Hippocampal formation (tissue), 2 donors: ENCODE measurements at places on chromosomes 13 and 19.

GRCh38 chr19:35030257-35031071 lies at the start of gene SCN1B:
Gene SCN1B, plus strand, starts transcription at chr19:35030470. Its CDS starts 351 bp downstream, at chr19:35030821.
- DNase-seq = peak; percentile 23

GRCh38 chr13:78826936-78827335 lies 168.0 kb upstream of the OBI1 start:
- no peak for DNase-seq

GRCh38 chr13:83311886-83312577 lies 570.2 kb downstream of the SLITRK1 start:
- no peak for DNase-seq

DNA sequence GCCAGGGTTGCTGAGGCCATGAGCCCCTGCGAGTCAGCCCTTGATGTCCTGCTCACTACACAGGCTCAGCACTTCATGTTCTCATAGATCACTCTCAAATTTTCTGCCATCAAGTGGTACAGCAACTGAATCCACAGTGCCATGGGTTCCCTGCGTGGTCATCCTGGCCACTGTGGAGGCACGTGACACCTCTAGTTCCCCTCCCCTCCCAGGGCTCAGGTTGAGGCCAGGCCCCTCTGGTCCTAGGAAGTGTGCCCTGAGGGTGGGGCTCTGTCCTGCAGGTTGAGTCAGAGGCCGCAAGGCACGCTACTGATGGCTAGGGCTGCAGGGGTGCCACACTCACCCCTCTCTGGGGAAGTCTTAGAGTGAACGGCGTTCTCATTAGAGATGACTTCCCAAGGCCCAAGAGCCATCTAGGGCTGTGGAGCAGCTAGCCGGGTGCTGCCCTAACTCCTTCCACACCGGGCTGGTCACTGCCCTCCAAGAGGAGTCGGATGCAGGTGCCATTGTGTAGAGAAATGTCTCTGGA lies 39.8 kb upstream of the TPM4 start:
- no peak for DNase-seq

GRCh38 chr13:99636728-99637353 lies 135.6 kb downstream of the TM9SF2 start:
- DNase-seq = no peak

- no peak for DNase-seq
Measured at GRCh38 chr13:61592489-61592888, 176.8 kb upstream of the PCDH20 start.

DNA sequence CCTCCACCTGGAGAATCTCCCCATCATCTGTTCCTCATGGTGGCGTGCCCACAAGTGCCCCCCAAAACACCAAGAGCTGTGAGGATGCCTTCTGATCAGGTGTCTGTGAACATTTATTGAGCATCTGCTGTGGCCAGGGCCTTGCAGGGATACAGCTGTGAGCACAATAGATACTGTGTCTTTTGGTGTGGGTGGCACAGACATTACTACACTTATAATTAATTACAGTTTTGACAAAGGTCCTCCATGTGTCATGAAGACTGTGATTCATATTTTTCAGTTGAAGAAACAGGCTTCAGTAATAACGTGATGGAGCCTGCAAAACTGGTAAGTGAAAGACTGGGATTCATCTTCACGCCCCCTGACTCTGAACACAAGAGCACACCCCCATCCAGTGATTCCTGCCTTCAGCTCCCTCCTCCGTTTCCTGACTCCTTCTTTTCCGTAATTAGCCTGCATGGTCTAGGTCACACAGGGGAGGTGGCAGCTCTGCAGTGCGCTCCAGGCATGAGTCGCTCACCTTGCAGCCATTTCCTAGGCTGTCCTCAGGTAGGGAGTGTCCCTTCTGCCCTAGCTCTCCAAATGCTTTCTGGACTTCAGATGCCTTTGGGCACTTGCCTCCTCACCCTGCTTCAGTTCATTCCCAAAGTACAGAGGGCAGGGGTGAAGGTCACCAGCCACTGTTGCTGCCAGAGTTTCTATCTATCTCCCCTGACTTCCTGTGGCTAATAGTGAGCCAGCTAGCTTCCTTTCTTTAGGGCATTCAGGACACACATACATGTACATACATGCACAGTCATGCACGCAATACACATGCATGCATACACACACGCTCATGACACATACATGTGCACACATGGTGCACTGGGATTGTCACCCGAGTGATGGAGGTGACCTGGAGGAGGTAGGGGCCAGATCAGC lies 66.5 kb downstream of the SIAH3 start:
- no peak for DNase-seq

DNA sequence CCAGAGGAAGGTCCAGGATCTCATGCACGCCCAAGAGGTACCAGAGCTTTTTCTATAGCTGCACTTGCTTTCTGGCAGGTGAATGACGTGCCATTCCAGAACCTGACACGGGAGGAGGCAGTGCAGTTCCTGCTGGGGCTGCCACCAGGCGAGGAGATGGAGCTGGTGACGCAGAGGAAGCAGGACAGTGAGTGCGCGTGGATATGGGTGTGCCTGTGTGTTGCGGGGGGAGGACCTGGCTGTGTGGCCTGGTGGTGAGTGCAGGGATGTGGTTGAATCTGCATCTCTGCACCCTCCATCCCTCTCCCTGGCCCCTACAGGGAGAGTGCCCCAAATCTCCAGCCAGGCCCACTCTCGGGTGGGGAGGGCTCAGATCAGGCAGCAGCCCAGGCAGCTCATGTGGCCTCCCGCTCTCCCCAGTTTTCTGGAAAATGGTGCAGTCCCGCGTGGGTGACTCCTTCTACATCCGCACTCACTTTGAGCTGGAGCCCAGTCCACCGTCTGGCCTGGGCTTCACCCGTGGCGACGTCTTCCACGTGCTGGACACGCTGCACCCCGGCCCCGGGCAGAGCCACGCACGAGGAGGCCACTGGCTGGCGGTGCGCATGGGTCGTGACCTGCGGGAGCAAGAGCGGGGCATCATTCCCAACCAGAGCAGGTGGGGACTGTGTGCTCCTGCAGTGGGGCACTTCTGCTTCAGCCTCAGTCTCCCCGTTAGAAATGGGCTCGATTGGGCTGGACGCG lies 22.8 kb downstream of the APBA3 start:
- DNase-seq = no peak

DNA sequence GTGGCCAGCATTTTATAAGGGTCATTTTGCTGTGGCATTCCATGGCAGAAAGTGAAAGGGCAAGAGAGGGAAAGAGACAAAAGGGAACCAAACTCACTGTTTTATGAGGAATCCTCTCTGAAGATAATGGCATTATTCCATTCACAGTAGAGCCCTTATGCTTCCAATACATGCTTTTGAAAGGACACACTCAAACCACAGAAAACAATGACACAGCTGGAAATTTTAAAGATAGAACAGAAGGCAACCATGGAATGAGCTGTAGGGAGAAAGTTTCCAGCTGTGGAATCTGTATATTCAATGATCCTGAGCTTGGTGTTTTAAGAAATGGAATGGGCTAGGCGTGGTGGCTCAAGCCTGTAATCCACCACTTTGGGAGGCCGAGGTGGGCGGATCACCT lies 677.4 kb downstream of the SLITRK1 start:
- no peak for DNase-seq

- DNase-seq = no peak
Measured at GRCh38 chr13:20165417-20166257, 4.8 kb upstream of the GJA3 start.

DNA sequence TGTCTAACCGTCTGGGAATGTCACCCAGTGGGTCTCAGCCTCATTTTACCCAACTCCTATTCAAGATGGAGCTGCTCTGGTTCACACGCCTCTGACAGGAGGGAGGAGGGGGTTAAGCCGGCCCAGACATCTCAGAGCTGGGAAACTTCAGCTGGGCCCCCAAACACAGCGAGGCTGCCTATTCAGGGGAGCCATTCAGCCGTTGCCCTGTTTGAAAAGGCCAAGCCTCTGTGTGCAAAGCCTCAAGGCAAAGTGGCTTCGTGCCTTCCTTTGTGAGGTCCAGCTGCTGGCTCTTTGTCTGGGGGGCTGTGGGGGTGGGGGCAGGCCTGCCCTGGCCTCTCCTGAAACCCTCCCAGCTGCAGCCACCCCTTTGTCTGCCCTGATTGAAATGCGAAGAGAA lies 147.4 kb downstream of the PTPRS start:
- no peak for DNase-seq

DNA sequence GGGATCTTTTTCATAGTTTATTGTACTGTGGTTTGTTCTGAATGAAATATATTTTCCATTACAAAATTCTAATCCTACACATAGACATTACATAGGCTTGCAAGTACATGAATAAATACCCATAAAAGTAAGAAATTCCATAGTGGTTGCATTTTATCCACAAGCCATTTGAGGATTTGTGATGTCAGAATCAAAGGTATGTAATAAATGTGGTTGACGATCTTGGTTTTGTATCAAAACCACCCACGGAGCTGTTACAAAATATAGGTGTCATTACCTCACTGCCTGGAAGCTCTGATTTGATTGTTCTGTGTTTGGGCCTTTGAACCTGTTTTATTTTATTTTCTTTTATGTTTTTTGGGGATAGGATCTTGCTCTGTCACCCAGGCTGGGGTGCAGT lies 125.1 kb downstream of the NALCN start:
- no peak for DNase-seq
